ENCODE measurements at places on chromosomes 5 and 9.

GRCh38 chr9:94867281-94867841 lies 140.9 kb downstream of the AOPEP start:
- DNase-seq: peak; percentile 53

DNA sequence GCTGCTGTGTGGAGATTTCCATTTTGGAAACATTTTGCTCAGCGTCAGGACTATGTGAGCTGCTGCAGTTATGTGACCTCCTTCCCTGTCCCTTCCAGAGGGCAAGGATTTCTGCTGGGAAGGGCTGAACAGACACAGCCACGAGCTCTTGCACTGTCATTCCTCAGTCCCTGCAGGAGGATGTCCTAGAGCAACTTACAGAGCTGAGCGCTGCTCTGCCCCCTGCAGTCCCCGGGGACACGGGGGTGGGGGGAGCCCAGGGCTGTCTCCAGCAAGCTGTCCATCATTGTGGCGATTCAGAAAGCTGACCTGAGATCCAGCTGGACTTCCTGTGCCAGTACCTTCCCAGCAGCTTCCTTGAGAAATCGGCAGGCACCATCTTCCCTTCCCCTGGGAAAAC lies 28.0 kb upstream of the MAP1B start:
- DNase-seq: no peak

DNA sequence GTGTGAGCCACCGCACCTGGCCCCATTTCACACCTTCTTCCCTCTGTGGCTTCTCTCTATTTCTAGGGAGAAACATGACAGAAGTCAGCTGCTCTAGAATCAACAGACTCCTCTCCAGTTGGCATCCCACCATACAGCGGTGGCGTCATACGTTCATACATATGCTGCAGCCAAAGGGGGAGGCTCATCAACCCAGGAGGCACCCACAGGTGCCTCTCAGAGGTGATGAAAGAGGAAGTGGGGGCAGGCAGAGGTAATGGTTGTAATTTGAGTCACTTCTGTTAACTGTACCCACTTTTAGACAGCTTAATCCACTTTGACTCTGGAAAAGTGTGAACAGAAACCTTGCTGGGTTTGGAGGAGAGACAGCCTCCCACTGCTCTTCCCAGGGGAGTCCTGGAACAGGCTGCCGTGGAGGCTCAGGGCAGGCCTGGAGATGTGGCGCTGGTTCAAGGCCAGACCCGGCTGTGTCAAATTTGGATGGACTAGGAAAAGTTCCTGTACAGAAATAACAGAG lies 47.3 kb upstream of the SUB1 start:
- DNase-seq: no peak

- DNase-seq: no peak
Measured at GRCh38 chr9:113989714-113990569, 88.2 kb downstream of the AMBP start.

DNA sequence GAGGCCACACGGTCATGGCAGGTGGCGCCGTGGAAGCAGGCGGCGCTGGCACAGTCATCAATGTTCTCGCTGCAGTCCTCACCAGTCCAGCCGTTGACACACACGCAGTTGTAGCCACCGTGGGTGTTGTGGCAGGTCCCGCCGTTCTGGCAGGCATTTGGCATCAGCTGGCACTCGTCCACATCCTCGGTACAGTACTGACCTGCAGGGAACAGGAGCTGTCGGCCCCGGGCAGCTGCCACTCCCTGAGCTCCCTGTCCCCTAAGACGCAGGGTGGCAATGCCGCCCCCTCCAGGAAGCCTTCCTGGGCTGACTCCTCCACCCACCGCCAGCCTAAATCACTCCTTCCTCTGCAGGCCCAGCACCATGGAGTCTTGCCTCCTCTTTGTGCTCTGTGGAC lies 27.2 kb downstream of the NOTCH1 start:
- DNase-seq: no peak

- DNase-seq: no peak
Measured at GRCh38 chr5:74995926-74996325, 56.4 kb downstream of the GCNT4 start.

- peak; percentile 29 for DNase-seq
Measured at GRCh38 chr5:143600396-143601075, 197.1 kb upstream of the NR3C1 start.

GRCh38 chr5:65050826-65051498 lies 282.2 kb downstream of the CWC27 start:
- no peak for DNase-seq

DNA sequence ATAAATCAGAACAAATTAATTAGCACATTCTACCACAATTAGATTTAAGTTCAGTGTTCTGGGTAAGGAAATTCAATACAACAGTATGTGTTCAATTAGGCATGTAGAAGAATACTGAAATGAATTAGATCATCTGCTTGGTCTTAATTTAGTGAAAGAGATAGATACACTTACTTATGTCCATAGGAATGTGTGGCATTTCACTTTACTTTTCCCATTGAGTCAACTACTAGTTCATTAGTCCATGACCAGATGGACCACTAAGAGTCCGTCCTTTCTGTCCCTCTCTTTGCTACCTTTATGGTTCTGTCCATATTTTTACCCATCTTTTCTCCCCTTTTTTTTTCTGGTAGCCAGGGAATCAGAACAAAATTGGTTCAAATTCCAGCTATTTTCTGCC lies 276.9 kb downstream of the OSTF1 start:
- no peak for DNase-seq

GRCh38 chr9:1267581-1267980 lies 217.4 kb downstream of the DMRT2 start:
- no peak for DNase-seq

DNA sequence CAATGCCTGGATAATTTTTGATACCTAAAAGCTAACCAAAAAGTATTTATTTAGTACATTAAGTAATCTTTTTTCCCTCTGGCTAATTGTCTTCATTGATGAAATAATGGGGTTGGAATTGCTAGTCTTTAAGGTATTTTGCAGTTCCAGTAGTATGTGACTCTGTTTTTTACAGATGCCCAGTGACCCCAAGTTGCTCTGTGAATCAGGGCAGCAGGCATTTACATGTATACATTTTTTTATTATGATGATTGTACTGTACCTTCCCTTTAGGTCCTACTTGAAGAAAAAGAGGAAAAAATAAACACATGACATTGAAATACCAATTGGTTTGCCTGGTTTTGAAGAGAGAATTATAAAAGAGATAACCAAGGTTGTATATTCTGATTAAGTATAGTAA lies 385.5 kb downstream of the ADGRV1 start:
- no peak for DNase-seq

GRCh38 chr9:123091459-123091858 lies 58.0 kb downstream of the GPR21 start:
- DNase-seq: no peak

GRCh38 chr9:134231330-134231745 lies 67.0 kb upstream of the RNU6ATAC start:
- no peak for DNase-seq

DNA sequence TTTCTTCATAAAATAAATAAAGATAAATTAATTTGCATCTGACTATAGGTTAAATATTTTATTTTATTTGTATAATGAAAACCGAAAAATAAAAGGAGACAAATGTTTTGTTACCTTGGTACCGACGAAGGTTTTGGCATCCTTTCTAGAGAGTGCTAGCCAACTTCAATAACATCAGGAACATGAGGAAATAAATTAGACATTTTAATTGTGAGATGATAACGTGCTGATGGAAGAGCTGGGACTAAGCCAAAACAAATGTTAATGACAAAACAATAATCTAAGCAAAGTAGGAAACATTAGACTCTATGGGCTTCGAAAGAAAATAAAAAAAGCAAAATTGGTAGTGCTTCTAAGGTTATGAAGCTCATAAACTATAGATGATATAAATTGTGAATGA lies 201.0 kb downstream of the IRX2 start:
- no peak for DNase-seq

- DNase-seq: no peak
Measured at GRCh38 chr5:63081402-63081801, 502.8 kb downstream of the LRRC70 start.

DNA sequence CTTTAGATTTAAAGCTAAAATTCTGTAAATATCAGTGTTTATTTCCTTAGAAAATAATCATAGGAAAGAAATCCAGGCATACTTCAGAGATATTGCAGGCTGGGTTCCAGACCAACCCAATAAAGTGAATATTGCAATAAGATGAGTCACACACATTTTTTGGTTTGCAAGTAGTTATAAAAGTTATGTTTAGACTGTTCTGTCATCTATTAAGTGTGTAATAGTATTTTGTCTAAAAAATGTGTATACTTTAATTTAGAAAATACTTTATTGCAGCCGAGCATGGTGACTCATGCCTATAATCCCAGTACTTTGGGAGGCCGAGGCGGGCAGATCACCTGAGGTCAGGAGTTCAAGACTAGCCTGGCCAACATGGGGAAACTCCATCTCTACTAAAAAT lies 6.9 kb upstream of the RIC1 start:
- DNase-seq: no peak

DNA sequence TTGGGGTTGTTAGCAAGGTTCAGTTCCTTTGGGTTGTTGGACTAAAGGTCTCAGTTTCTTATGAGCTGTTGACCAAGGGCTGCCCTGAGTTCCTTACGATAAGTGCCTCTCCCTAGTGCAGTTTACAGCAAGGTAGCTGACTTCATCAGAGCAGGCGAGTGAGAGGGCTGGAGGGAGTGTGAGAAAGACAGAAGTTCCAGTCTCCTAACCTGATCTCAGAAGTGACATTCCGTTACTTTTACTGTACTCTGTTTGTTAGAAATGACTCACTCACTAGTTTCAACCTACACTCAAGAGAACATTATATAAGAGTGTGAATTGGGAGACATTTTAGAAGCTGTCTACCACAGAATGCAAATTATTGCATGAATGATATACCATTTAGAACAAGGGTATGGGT lies 21.2 kb upstream of the IL31RA start:
- no peak for DNase-seq

DNA sequence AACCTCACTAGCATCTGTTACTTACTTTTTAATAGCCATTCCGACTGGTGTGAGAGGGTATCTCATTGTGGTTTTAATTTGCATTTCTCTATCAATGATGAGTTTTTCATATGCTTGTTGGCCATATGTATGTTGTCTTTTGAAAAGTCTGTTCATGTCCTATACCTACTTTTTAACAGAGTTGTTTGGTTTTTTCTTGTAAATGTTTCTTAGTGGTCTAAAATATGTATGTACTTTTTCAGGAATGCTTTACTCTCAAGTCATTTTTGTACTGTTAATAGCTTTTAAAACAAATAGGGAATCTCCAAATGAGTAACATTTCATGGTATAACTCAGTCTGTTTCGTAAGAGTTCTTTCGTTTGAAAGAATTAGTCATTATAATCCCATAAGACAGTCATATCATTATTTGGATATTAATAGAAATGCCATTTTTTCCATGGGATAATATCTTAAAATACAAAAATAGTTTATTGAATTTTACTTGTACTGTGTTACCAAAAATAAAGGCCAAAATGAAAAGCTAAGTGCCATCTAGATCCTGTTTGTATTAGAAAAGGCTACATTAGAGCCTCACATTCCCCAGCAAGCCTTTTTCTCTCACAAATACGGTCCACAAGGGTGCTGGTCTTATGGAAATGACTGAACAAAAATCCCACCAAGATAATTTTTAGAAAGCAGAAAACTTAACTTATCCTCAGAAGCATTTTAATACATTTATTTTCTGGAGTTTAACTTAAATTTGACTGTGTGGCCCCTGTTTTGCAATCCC lies 247.7 kb downstream of the PJA2 start:
- DNase-seq: no peak

DNA sequence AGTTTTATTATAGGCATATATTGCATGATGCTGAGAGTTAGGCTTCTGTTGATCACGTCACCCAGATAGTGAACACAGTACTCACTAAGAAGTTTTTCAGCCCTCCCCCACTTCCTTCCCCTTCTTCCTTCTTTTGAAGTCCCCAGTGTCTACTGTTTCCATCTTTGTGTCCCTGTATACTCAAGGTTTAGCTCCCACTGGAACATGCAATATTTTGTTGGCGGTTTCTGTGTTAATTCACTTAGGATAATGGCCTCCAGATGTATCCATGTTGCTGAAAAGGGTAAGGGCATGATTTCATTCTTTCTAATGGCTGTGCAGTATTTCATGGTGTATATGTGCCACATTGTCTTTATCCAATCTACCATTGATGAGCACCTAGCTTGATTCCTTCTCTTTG lies 764.3 kb downstream of the MTRR start:
- DNase-seq: no peak

- no peak for DNase-seq
Measured at GRCh38 chr5:4941161-4941560, 199.0 kb upstream of the ADAMTS16 start.

GRCh38 chr5:110371011-110371724 lies 355.3 kb downstream of the TMEM232 start:
- DNase-seq: no peak

Measured in NCI-H510A treated with DMSO at 0.1 percent for 48 hours (cell line).